ENCODE measurements at places on chromosomes 4 and X.

GRCh38 chrX:97366237-97366636 is 482.5 kb downstream of the RPA4 start:
- DNase-seq = no peak

GRCh38 chr4:8252301-8253173 is 17.0 kb upstream of the HTRA3 start:
- DNase-seq = no peak

DNA sequence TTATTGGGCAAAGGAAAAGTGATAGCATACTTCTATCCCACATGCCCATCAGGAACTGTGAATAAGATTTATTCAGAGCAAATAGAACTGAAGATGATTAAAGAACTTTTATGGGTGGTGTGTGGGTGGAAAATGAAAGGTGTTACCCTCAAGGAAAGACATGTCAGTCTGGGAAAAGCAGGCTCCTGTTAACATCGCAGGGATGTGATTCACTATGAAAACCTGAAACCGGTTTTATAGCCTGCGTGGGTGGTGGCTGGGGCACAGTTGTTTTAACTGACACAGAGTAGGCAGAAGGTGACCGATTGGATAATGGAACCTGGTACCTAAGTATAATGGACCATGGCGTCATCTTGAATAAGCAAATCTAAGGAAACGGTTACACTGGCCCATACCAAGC is 61.3 kb upstream of the CASK start:
- no peak for DNase-seq

DNA sequence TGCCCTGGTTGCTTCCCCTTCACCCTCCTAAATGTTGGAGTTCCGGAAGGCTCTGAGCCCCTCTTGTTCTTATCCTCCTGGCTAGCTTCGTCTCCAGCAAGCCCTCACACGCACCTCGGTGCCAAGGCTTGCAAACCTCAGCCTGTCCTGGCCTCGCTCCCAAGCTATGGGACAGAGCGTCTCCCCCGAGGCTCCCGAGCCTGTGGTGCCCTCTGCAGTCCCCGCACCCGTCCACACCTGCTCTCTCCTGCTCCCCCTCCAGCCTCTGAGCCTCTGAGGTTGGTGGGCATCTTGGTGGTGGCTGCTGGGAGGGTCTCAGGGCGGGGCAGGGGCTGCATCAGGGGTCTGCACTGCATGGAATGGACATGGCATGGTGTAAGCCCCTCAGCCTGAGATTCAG is 63.2 kb downstream of the TRMT44 start:
- no peak for DNase-seq

GRCh38 chr4:144399927-144400326 is 246.0 kb upstream of the HHIP start:
- DNase-seq = no peak
